ENCODE measurements at places on chromosomes 11 and 22.

DNA sequence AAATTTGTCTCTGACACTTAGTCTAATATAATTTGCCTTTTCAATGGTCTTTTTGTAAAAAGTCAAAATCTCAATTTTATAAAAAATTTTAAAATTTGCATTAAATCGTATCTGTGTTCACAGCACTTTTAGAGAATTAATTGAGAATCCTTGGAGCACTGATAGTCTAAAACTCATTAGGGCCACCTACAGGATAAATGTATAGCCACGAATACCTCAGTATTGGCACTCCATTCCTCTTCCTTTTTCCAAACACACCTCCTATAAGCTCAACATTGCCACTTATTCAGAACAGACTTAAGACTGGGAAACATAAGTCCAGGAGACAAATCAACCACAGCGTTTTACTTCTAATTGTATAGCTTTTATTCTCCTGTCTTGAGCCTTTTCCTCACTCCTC is 776.0 kb upstream of the ARHGAP42 start:
- DNase-seq = no peak

DNA sequence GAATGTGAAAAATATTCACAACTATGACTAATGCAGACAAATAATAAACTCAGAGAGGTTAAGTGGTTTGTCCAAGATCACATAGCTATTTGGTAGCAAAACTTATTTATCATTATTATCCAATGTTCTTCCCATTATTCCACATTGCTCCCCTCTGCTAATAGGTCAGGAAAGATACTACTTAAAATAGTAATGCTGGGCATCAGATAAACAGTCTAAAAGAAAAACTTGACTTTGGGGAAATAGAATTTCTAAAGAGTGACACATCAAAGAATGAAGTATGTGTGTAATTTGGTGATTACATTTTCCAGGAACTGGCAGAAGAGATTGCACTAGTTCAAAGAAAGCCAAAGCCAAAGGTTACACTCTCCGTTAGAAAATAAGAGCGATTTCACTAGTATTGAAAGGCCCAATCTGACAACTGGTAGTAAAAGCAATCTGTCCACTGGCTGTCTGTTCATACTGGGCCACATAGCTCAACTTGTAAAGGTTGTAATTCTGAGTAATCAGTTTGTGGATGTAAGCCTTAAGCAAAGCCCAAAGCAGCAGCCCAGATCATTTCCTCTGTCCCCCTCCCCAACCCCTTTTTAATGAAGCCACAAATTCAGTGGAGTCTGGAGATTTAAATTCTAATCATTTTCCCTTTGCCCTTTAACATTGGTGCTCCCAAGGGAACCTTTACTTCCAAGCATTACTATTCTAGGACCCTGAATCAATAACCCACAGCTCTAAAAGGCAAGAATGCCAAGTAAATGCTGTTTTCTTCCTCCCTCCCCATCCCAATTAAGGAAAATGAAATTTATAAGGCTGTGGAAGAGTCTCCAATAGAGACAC is 283.5 kb downstream of the TTC28 start:
- DNase-seq = no peak

DNA sequence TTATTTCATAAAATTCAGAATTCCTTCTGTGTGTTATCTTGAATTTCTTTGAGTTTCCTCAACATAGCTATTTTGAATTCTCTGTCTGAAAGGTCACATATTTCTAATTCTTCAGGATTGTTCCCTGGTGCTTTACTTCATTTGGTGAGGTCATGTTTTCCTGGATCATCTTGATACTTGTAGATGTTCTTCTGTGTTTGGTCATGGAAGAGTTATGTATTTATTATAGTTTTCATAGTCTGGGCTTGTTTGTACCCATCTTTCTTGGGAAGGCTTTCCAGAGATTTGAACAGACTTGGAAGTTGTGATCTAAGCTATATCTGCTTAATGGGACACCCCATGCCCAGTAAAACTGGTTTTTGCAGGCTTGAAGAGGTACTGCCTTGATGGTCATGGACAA is 149.6 kb downstream of the METTL15 start:
- no peak for DNase-seq

- DNase-seq = no peak
These were observed 13.4 kb downstream of the CSF2RB start for GRCh38 chr22:36926721-36927435.

GRCh38 chr22:49227670-49228069 is 600.0 kb downstream of the BRD1 start:
- no peak for DNase-seq

DNA sequence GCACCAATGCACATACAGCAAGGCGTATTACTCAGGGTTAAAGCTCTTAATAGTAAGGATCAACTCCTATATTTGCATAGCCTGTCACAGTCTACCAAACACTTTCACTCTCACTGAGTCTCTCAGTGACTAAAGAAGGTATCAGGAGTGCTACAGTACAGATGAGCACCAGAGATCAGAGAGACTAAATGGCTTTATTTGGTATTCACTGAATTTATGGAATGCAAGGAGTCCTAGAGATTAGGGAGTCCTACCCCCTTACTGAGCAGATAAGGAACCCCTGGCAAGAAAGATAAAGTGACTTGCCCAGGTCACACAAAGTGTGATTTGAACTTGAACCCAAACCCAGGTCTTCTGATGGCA is 396.4 kb upstream of the CCDC90B start:
- no peak for DNase-seq

DNA sequence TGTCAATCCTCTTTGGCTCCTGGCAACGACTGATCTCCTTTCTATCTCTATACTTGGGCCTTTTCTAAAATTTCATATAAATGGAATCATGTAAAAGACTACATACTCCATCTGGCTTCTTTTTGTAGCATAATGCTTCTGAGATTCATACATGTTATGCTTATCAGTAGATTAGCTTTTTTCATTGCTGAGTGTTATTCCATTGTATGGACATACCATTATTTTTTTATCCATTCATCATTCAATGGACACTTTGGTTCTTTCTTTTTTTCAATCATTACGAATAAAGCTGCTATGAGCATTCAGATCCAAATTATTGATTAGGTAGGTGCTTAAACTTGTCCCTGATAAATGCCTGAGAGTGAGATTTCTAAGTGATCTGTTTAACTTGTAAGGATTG is 11.7 kb upstream of the ARL14EP start:
- no peak for DNase-seq

- no peak for DNase-seq
These were observed 108.2 kb downstream of the CYP2R1 start for GRCh38 chr11:14783788-14784187.

DNA sequence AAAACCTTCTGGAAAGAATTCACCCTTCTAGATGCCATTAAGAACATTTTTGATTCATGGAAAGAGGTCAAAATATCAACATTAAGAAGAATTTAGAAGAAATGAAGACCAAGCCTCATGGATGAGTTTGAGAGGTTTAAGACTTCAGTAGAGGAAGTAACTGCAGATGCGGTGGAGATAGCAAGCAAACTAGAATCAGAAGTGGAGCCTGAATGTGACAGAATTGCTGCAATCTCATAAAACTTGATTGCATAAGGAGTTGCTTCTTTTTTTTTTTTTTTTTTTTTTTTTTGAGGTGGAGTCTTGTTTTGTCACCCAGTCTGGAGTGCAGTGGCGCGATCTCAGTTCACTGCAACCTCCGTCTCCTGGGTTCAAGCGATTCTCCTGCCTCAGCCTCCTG is 51.6 kb downstream of the MS4A13 start:
- no peak for DNase-seq

All from LNCaP clone FGC (cell line).